ENCODE measurements at places on chromosomes 4 and X.
A peak's percentile ranks its signal among the peaks of the same experiment; 100 is the strongest.

GRCh38 chr4:11480683-11481082 is 52.0 kb upstream of the HS3ST1 start:
- DNase-seq = no peak

GRCh38 chrX:110132450-110133114 is 129.7 kb downstream of the TMEM164 start:
- no peak for DNase-seq

GRCh38 chrX:96889726-96890125 is 6.0 kb downstream of the RPA4 start:
- DNase-seq = peak; percentile 12

- no peak for DNase-seq
Observed at GRCh38 chr4:75229806-75230570, 284.2 kb downstream of the RCHY1 start.

GRCh38 chrX:12443534-12444098 is 305.3 kb downstream of the FRMPD4 start:
- DNase-seq = no peak

GRCh38 chr4:154292589-154292988 is 199.0 kb downstream of the DCHS2 start:
- no peak for DNase-seq

DNA sequence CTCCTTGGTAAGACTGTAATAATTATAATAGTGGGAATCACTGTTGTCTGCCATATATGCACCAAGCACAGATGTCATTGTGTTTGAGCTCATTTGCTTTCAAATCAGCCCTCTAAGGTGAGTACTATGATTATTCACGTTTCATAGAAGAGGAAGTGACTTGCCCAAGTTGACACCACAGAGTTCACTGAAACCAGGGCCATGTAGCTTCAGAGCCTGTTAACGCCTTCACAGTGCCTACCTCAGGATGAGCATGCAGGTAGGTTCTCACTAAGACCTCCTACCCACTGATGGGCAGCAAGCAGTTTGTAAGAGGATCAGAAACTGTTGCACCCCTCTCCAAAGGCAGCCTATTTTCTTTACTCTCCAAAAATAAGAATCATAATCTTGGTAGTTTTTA is 27.4 kb downstream of the TMPRSS11A start:
- DNase-seq = no peak

- no peak for DNase-seq
Observed at GRCh38 chrX:20089845-20090244, 26.9 kb downstream of the MAP7D2 start.

- DNase-seq = no peak
Observed at GRCh38 chr4:72909461-72909860, 160.1 kb downstream of the COX18 start.

DNA sequence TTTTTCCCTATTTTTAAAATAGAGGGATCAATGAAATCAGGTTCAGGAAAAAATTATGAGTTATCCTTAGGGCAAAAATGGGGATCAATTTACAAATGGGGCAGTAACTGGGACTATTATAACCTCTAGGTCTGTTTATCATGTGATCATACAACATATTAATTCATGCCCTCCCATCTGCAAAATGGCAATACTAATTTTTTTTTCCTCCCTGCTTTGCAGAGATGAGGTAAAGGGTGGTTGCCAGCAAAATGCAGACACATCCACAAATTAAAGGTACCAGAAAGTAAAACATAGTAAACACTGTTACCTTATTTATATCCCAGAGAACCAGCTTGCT is 467 bp downstream of the HSD17B11 start:
- DNase-seq = no peak

GRCh38 chr4:186953599-186954260 is 230.1 kb upstream of the FAT1 start:
- DNase-seq = no peak

GRCh38 chr4:826508-827208 is 729 bp upstream of the CPLX1 start:
- no peak for DNase-seq

DNA sequence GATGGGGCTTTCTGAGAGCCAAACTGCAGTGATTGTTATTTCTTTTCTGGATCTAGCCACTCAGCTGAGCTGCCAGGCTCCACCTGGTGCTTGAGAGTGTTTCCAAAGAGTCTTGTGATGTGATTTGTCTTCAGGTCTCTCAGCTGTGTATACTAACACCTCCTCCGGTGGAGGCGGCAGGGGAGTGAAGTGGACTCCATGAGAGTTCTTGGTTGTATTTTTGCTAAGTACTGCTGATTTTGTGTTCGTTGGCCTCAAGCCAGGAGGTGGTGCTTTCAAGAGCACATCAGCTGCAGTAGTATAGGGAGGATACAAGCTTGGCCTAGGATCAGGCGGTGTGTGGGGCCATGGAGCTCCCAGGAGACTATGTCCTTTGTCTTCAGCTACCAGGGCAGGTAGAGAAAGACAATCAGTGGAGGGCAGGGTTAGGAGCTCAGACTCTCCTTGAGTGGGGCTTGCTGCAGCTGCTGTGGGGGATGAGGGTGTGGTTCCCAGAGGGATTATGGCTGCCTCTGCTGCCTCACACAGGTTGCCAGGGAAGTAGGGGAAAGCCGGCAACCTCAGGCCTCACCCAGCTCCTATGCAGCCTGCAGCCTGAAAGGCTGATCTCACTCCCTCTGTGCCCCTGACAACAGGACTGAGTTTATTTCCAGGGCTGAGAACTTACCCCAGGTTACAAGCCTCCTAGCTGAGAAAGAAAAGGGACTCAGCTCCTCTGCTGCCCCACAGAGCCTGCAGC is 62.4 kb downstream of the NPFFR2 start:
- no peak for DNase-seq
